ENCODE measurements at places on chromosomes 2 and 18.

GRCh38 chr18:195651-196050 lies 37.3 kb downstream of the USP14 start:
- DNase-seq: no peak

GRCh38 chr2:45715601-45716379 lies 64.3 kb downstream of the PRKCE start:
- no peak for DNase-seq

DNA sequence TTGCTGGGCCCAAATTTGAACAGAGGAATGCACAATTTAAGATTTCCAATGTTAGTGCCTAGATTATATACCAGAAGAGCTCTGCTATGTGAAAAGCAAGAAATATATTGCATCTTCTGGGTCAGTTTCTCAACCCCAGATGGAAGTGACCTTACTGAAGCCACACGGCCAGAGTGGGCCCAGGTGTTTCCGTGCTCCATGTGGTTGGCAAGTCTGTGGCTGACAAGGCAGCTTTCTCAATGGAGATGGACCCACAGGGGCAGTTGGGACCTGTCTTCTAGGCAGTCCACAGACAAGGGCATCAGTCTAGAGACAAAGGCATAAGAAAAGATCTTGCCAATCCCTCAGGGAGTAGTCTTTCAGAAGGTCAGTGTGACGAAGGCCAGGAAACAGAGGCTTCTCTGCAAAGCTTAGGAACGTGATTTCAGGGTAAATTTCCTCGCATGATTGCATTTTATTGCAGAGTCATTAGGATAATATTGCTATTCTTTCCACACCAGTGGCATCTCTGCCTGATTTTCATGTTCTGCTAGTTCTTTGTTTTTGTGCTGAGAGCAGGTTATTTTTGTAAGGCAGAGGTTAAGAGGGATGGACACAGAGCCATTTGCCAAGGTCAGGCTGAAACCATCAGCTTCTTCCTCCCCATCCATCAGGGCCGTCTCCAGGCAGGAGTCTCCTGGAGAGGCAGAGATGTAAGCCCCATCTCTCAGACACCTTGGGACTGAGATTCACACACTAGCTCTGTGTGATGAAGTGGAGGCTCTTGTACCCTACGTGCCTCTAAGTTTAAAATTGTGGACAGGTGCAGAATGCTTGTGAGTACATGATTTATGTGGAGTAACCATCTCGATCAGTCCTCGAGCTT lies 202.1 kb downstream of the ANKRD30B start:
- DNase-seq: no peak

- DNase-seq: no peak
These were observed 165.2 kb downstream of the DYSF start for GRCh38 chr2:71618327-71619113.

- no peak for DNase-seq
These were observed 114.7 kb upstream of the STON1 start for GRCh38 chr2:48414980-48415835.

DNA sequence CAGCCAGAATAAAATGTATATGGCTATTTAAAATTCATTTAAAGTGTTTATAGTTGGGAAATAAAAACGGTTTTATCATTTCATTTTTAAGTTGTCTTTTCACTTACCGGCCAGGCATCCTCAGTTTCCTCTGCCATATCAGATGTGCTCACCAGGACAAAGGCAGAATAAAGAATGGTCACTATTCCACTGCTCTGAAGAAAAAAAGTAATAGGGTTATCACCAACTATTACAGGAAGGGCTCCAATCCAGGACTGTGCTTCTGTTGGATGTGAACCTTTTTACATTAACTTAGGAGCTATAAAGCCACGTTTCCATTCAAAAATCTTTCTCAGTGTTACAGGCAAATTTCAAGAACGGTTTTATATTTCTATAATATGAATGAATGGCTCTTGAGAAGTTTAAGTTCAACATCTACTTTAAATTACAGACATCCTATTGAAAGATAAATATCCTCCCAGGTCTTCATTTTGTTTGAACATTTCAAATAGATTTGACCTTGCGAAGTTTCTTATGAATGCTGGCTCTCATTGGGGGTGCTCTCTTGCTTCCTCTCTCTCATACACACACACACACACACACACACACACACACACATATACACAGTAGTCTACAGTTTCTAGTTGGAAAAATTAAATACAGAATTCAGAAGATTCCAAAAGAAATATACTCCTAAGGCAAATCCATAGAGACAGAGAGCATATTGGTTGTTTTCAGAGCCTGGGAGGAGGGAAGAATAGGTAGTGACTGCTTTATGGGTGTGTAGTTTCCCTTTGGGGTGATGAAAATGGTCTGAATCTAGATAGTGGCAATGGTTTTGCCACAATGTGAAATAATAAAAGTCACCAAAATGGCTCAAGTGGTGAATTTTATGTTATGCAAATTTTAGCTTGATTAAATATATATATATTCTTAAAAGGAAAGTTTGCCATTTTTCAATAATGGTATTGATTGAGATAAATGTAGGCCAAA lies 2.9 kb upstream of the SLC40A1 start:
- no peak for DNase-seq

DNA sequence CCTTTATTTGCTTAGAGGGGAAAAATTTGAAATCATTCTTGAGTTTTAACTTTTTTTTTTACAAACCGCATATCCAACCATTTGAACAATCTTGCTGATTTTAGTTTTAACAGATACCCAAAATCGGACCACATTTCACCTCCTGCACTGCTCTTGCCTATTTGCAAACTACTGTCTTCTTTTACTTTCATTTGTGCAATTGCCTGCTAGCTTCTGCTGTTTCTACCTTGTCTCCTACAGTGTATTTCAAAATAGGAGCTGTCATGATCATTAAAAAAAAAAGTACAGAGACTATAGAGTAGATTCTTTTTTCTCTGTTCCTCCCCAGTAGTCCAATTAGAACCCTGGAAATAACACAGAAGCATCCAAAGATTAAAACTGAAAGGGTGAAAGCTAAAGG lies 1081.2 kb downstream of the SOCS6 start:
- DNase-seq: no peak

GRCh38 chr2:146226077-146226476 lies 1618.8 kb upstream of the ACVR2A start:
- no peak for DNase-seq

DNA sequence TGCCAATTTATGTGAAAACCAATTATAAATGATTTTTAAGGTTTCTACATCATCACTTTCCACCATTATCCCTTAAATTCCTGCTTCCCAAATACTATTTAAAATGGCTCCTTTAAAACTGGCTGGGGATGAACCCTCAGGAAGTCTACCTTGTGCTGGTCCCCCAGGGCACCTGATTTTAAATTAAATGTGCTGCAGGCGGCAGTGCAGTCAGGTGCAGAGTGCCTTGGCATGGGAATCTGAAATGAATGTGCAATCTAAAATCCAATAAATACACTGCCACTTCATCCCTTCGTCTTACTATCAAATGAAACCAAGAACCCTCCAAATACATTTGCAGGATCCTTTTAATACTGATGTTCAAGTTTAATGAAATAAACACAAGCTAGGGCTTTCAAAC lies 61.8 kb downstream of the C2orf76 start:
- no peak for DNase-seq

GRCh38 chr18:72822202-72822601 lies 45.6 kb downstream of the NETO1 start:
- no peak for DNase-seq

- DNase-seq: no peak
These were observed 13.9 kb upstream of the ASAP2 start for GRCh38 chr2:9192712-9193111.

DNA sequence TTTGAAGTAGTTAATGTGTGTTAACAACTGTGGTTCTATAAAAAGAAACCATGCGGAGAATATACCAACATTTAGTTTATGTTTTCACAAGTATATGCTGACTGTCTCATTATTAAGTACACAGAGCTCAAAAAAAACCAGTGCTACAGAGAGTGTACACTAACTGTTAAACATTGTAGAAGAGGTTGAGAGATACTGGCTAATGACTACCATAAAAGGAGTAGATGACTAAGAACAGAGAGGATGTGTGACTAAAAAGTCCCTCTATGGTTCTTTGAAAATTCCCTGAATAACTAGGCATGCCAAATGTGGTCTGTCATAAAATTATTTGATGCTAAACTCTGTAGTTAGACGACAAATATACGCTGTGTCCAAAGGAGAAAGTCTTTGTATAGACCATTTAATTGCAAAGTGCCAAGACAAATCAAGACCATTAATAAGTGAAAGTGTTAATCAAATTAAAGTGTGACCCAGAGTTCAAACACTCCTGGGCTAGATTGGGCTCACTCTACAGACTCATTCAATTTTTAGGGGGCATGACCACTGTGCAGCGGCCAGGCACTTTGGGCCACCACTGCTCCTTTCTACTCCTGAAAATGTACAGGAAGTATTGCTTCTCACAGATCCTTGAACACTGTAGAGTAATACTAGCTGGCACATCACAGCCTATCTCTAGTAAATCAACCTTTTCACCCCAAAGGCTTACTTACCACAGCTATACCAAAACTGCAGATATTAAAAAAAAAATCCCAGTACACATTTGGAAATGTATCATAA lies 45.1 kb upstream of the SERTAD2 start:
- no peak for DNase-seq

DNA sequence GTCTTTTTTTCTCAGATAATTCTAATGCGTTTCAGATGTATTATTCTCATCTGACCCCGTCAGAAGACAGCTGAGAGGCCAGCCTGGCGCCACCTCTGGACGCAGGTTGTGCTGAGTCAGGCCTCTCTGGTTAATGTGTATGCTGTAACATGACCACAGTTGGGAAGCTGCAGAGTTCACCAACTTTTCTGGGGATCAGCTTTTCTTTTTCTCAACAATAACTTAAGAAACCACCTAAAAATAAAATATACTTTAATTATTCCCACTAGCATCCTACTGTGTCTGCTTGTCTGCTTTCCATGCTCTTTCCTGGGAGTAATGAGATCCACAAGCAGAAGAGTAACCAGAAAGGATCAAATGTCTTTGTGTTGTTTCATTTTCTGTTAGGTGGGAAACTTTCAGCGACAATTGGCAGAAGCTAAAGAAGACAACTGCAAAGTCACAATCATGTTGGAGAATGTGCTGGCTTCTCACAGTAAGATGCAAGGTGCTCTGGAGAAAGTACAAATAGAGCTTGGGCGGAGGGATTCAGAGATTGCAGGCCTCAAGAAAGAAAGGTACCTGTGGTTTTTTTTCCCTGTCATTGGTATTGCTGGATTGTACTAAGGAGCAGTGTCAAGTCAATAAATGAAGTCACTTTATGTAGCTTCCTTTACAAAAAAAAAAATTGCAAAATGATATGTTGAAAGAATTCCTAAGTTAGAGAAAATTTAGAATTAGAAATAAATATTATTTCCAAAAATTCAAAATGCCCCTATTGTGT lies 79.8 kb downstream of the CCDC150 start:
- no peak for DNase-seq

- DNase-seq: no peak
These were observed 50.3 kb upstream of the ARHGAP28 start for GRCh38 chr18:6679201-6679600.

DNA sequence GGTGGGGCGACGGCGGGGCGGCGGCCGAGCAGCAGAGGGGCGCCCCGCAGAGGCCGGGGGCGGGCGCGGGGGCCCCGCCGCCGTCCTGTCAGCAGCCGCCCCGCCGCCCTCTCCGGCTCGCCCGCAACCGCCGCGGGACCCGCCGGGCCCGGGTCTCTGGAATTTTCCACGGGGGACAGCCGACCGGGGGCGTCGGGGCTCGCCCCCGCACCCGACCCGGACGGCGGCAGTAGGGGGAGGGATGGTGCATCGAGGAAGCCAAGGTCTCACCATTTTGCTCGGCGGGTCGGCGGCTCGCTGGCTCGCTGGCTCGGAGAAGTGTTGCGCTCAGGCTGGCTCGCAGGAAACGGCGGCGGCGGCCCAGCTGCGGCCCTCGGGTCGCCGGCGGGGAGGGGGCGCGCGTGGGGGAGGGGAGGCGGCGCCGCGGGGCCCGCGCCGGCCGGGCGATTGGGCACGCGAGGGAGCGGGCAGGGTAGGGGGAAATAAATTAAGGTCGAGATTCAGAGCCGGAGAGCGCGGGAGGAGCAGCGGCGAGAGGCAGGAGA lies 405 bp downstream of the PPP3R1 start:
- peak; percentile 70 for DNase-seq

DNA sequence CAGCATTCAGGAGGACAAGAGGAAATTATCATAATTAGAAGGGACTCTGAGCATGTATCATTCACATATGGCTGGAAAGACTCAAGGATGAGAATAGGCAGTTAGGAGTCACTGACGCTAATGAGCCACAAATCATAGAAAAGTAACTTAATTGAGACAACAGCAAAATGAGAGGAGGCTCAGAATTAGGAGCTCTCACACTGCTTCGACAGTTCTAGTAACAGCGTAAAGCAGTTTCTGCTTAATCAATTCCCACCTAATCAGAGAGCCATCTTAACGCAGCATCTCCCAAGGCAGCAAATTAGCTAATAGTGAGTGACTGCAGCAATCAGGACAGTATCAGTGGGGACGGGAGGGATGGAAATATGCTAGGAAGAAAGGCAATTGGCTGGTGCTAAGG lies 32.8 kb downstream of the ANKRD44 start:
- no peak for DNase-seq

GRCh38 chr18:68449292-68449691 lies 265.6 kb downstream of the TMX3 start:
- no peak for DNase-seq

GRCh38 chr2:216486708-216487107 lies 11.9 kb upstream of the RPL37A start:
- no peak for DNase-seq

GRCh38 chr2:1010415-1010930 lies 59.8 kb downstream of the SNTG2 start:
- DNase-seq: no peak

GRCh38 chr2:100238471-100238870 lies 83.8 kb downstream of the LONRF2 start:
- no peak for DNase-seq

DNA sequence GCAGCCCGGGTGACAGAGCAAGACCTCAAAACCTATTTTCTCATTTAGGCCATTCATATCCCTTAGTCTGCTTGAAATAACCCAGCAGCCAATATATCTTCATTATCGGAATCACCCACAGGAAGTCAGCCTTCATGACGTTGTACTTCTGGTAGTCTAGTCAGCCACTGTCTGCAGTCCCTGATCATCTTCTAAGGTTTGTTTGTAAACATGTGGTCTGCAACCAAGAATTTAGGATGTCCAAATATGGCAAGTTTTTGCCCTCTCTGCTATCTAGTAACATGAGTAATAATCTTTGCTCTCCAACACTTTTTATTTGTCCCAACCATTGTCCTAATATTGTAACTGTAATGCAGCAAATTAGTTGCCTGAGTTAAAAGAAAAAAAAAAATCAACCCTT lies 92.5 kb downstream of the PRPF40A start:
- DNase-seq: no peak

GRCh38 chr2:223084873-223085272 lies 32.9 kb downstream of the KCNE4 start:
- no peak for DNase-seq
